ENCODE measurements at places on chromosomes 6 and 20. TPM values are rescaled to one million over a fixed set of nuclear protein-coding genes. Genes with fewer than 3 reads are reported as not detected.

The DEFB132 gene
- total RNA-seq: 2.4 TPM

The CAGE1 gene
- 2.6 TPM for total RNA-seq

The ESF1 gene
- total RNA-seq: 16.1 TPM

The EYA2 gene
- 2.2 TPM for total RNA-seq

The SLC2A10 gene
- 33.5 TPM for total RNA-seq

The RFX6 gene
- 0.72 TPM for total RNA-seq

The RAET1G gene
- total RNA-seq: 2.2 TPM

Data from umbilical cord (tissue), 2 donors.